Fibroblast of skin of back (primary cell): ENCODE measurements at places on chromosomes 4 and X.

DNA sequence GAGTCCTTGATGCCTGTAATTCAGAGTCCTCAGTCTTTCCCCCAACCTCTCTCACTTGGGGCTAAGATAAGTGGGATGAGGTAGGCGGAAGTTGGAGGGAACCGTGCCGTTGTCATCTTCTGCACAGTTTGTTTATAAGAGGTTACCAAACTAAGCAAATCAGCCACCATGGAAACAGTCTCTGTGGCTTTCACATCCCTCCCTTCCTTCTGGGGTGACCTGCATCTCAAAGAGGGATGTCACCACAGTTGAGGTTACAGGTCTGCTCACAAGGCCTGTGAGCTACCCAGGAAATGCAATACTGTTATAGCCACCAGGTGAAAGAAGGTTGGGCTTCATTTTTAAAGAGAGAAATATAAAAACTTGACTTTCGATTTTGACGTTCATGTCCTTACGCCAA lies 26.3 kb downstream of the RTL5 start:
- DNase-seq, result no peak

- no peak for DNase-seq
These were observed 17.7 kb upstream of the STIM2 start for GRCh38 chr4:26842911-26843310.

DNA sequence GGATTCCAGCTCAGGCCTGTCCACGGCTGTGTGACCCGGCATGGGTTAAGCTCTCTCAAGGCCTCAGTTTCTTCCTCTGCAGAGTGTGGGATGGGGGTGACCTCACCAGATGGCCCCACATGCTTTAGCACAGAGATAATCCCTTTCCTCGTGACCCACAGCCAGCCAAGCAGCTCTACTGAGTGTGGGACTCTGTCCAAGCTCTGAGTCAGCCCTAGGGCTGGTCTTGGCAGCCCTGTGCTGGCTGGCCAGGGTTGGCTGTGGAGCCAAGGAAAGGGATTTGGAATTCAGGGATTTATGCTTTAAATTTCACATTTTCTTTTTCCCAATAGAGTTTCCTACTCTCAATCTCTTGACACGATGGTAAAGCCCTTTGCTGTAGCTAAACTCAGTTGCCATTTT lies 19.7 kb upstream of the SPON2 start:
- peak; percentile 96 for DNase-seq

DNA sequence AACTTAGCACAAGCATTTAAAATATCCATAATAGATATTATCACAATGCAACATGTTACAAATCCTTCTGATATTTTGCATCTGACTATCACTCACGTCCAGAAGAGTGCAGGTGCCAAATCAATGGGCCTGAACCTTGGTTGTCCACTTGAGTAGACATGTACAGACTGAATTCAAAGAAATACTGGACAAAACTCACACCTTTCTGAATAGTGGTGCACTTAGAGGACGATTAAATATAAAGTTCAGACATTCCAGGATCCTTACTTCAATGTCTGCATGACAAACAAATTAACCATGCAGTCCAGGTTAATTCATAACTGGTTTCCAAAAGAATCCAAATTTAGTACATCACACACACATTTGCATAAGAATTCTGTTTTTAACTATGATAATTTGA lies 406.0 kb upstream of the EDA2R start:
- no peak for DNase-seq

- DNase-seq, result peak; percentile 21
These were observed 158.0 kb downstream of the SH2D1A start for GRCh38 chrX:124504111-124504983.

- no peak for DNase-seq
These were observed 15.1 kb downstream of the AFAP1 start for GRCh38 chr4:7924570-7924969.

GRCh38 chr4:2535376-2536192 lies 863 bp upstream of the FAM193A start:
- peak; percentile 45 for DNase-seq

GRCh38 chr4:87529187-87529586 lies at the start of gene SPARCL1:
TSS of gene SPARCL1 (minus strand) at chr4:87529376. CDS start at chr4:87499574, 29,802 bp downstream.
- DNase-seq, result no peak

DNA sequence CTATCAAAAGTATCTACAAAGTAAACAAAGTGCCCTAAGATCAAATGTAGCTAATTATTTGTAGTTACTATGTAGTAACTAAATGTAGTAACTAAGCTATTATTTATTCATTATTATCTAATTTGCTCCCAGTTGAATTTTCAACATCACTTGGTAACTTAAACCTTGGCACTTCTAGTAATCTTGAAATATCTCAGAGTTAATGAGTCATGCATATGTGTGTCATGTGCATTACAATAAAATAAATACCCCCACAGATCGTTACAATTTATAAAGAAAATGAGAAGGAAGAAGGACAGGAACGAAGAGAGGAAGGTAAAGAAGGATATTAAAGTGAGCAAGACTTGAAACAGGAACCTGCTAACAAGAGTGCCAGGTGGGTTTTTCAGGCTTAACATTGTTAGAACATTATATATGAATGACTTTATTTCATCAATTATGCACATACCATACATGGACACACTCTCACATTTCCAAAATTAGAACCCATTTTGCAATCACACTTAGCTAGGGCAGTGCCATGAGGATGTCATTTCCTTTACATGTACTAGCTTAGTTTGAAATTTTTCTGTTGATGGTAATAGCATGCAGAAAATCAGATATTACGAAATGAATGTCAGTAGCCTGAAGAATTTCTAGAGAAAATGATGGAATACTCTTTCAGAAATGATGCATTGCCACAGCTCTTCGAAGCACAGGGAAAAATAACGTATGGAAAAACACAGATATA lies 1670.4 kb upstream of the AGA start:
- DNase-seq, result no peak

GRCh38 chr4:96649536-96649935 lies 809.6 kb downstream of the PDHA2 start:
- peak; percentile 1 for DNase-seq

- DNase-seq, result no peak
These were observed 60.5 kb downstream of the FGFBP1 start for GRCh38 chr4:15878011-15878410.

- DNase-seq, result peak; percentile 29
These were observed 81.4 kb downstream of the FBXW7 start for GRCh38 chr4:152454398-152455011.

GRCh38 chr4:104912518-104912917 lies 234.2 kb upstream of the TET2 start:
- DNase-seq, result no peak

GRCh38 chr4:177964061-177964460 lies 521.8 kb upstream of the AGA start:
- peak; percentile 32 for DNase-seq

GRCh38 chrX:106932960-106933537 lies 12.8 kb downstream of the CLDN2 start:
- no peak for DNase-seq

DNA sequence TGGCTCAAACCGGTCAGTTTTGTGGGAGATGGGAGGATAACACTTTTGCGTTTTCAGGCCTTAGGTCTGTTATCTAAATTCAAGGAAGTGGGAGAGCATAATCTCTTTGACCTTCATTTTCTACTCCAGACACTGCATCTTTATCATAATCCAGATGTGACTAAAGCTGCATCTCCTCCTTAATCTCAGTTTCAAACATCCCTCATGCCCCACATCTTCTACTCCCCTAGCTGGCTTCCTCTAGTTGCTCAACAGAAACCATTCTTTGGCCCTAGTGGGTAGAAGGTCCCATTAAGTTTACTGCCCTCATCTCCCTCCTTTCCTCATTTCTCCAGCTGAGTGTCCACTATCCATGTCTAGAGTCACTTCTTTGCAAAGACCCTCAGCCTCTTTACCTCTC lies 18.8 kb upstream of the RASL11B start:
- no peak for DNase-seq

- DNase-seq, result no peak
These were observed 53.0 kb downstream of the ZFX start for GRCh38 chrX:24202465-24203031.

GRCh38 chr4:2248821-2249261 lies 6.9 kb upstream of the HAUS3 start:
- no peak for DNase-seq

GRCh38 chrX:11382930-11383329 lies 89.7 kb downstream of the AMELX start:
- DNase-seq, result no peak

DNA sequence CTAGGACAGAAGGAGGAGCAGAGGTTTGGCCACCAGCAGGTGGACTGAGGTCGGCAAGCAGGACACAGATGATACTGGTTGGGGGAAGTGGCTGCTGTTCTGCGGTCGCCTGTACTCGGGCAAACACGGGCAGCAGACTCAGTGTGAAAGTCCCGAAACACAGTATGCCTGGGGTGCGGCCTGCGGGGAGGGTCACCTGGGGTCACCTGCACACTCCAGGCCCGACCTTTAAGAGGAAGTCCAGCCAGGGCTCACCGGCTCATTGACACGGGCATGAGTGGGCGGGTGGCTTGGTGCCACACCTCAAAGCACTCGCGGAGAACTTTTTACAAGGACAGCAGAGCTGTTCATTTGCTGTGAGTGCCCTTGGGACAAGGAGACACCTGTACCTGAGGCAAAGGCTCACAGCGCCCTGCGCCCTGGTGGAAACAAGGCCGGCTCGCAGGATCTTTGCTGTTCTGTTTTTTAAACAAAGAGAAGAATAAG lies 71.5 kb upstream of the MXD4 start:
- no peak for DNase-seq

- no peak for DNase-seq
These were observed 20.2 kb downstream of the GPAT3 start for GRCh38 chr4:83556006-83556707.

GRCh38 chr4:173231916-173232315 lies 63.3 kb downstream of the GALNT7 start:
- DNase-seq, result peak; percentile 19

- peak; percentile 26 for DNase-seq
These were observed 4.5 kb downstream of the RP2 start for GRCh38 chrX:46841346-46841745.

GRCh38 chr4:148980782-148981480 lies 538.7 kb upstream of the NR3C2 start:
- no peak for DNase-seq

DNA sequence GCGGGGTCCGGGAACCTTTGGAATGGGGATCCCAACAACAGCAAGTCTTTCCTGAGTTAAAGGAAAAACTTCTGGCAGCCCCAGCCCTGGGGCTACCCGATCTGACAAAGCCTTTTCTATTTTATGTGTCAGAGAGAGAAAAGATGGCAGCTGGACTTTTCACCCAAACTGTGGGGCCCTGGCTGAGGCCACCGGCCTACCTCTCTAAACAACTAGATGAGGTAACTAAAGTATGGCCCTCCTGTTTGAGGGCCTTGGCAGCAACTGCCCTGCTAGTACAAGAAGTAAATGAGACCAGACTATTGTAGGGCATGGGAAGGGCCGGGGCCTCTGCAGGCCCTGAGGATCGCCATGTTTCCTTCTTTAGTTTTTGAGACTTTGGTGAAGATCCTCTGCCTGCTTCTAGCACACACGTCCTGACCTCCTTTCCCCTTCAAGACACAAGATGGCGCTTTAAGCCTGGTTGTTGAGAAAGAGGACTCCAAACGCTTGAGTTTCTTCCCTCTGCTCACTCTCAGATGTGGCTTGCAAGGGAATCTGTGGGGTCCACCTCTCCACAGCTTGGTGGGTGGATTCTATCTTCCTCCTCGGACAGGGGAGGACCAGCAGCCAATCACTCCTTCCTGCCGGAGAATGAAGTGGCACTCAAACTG lies 18.5 kb upstream of the DRD5 start:
- peak; percentile 65 for DNase-seq

GRCh38 chr4:56438766-56439165 lies 2.7 kb downstream of the PAICS start:
- DNase-seq, result peak; percentile 60

- DNase-seq, result no peak
These were observed 177.8 kb downstream of the RASL11B start for GRCh38 chr4:53039741-53040458.

DNA sequence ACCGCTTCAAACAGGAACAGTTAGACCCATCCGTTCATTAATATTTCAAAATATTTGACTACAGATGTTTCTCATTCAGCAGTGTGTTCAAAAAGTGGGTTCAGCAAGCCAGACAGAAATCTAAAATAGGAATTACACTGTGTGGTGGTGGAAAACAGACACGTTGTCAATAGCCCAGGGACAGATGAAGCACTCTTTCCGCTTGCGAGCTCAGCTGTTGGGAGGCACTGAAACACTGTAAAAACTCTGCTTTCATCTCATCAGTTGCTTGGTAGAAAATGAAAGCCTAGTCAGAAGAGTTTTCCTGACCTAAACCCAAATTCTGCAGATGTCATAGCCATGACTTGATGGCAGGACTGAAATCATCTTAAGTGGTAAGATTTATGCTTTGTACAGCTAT lies 38.5 kb downstream of the LRP2BP start:
- DNase-seq, result peak; percentile 49

- no peak for DNase-seq
These were observed 52.5 kb downstream of the CASP3 start for GRCh38 chr4:184596617-184597185.

DNA sequence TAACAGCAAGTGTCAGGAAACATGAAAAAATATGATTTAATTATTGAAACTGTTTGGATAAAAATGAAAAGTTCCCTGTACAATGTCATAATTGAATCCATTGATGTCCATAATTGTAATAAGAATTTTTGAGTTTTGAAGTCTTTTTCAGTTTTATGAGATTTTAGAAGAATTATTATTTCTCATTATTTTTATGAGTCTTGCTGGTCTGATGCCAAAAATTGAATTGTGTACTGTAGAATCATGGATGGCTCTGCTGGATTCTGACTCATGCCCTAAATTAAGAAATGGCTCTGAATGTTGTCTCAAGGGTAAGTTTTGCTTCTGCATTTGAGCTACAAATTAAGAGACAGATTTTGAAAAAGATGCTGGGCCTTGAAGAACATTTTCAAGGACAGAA lies 132.8 kb upstream of the MAP9 start:
- no peak for DNase-seq

DNA sequence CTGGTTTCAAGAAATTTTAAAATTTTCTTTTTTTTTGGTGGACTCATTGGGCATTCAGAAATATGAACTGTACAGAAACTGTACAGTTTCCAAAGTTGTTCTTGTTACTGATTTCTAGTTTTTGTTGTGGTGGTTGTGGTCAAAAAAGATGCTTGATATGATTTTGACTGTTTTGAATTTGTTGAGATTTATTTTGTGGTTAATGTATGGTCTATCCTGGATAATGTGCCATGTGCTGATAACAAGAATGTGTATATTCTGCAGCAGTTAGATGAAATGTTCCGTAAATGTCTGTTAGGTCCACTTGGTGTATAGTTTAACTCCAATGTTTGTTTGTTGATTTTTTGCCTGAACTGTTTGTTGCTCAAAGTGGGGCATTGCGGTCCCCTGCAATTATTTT lies 127.6 kb upstream of the NUDT6 start:
- no peak for DNase-seq

DNA sequence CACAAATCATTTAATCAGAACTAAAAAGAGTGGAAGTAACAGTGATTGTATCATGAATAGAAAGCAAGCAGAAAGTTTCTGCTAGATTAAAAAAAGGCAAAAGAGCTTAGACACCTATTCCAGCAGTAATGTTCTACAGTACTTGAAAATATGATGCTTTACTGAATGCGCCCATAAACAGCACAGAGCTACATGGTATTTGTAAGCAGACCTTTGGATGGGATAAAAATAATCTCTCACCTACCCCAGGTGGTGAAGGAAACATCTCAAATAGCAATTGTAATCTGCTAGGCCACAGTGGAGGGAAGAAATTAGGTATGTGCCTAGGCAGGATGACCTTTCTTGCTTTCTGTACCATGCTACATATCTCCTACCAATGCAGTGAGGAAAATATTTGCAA lies 280.9 kb upstream of the PRKX start:
- DNase-seq, result no peak

- DNase-seq, result no peak
These were observed 12.0 kb downstream of the P2RY10 start for GRCh38 chrX:78957049-78957767.

GRCh38 chr4:150547154-150547838 lies 34.7 kb upstream of the MAB21L2 start:
- DNase-seq, result no peak
